NCI-H345 (cell line): ENCODE measurements at places on chromosomes 13 and 19.

GRCh38 chr19:43265664-43266025 lies 3.7 kb downstream of the PSG9 start:
- no peak for DNase-seq

- no peak for DNase-seq
Measured at GRCh38 chr13:67120872-67121531, 109.1 kb downstream of the PCDH9 start.

DNA sequence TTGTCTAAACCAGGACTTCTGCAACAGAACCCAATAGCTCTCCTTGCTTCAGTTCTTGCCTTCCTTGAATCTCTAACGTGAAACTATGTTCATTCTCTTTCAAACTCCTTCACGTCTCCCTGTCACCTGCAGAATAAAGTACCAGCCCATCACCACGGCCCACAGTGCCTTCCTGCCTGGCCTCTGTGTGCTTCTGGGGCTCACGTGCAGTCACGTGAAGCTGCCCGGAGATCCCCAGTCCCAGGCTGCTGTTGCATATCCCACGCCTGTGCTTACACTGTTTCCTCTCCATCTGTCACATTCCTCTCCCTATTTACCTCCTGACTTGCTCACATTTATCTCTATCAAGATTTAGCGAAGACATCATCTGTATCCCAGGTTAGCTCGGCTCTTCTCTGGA lies 102.8 kb downstream of the STARD13 start:
- no peak for DNase-seq

DNA sequence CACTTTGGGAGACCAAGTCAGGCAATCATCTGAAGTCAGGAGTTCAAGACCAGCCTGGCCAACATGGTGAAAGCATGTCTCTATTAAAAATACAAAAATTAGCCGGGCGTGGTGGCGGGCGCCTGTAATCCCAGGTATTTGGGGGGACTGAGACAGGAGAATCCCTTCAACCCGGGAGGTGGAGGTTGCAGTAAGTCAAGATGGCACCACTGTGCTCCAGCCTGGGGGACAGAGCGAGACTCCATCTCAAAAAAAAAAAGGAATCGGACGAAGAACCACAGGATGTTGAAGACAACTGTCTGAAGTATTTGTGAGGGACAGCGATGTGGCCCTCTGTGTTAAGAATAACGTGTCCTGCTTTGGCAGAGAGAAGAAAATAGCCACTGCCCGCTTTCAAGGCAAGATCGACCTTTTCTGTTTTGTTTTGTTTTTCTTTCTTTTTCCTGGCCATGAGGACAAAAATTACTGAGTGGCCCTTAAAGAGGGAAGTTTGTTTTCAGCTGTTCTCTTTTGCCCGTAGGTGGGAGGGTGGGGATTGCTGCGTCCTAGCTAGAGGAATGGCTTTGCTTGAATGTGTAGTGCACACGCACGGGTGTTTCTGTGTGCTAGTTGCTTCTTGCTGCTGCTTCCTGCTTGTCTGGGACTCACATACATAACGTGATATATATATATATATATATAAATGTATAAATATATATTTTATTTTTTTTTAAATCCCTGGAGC lies 6.2 kb upstream of the PRKCG start:
- DNase-seq = no peak

DNA sequence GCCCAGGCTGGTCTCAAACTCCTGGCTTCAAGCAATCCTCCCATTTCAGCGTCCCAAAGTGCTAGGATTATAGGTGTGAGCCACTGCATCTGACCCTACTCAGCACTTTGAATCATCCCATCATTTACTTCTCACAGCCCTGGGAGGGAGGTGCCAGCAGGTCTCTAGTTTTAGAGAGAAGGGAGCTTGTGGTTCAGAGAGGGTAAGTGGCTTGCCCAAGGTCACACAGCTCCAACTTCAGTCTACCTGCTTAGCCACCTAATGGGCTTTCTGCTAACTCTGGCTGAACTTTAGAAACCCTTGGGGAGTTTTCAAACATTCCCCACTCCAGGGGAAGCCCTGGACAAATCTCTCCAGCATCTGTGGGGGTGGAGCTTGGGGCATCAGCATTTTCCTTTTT lies 18.3 kb downstream of the CACNA1A start:
- DNase-seq = no peak

GRCh38 chr13:109764470-109765291 lies 21.7 kb downstream of the IRS2 start:
- DNase-seq = no peak

GRCh38 chr19:633786-634639 lies 676 bp upstream of the POLRMT start:
- DNase-seq = no peak

GRCh38 chr19:17420475-17420924 lies 653 bp downstream of the MVB12A start:
- no peak for DNase-seq

GRCh38 chr13:75145927-75146326 lies 336.0 kb downstream of the TBC1D4 start:
- no peak for DNase-seq

GRCh38 chr19:47735131-47735530 lies 10.2 kb upstream of the NOP53 start:
- no peak for DNase-seq

- DNase-seq = no peak
Measured at GRCh38 chr13:41938918-41939317, 22.0 kb downstream of the VWA8 start.

GRCh38 chr13:53137779-53138178 lies 109.2 kb downstream of the OLFM4 start:
- DNase-seq = no peak

GRCh38 chr19:41955521-41955920 lies 3.6 kb downstream of the RABAC1 start:
- DNase-seq = no peak

- no peak for DNase-seq
Measured at GRCh38 chr19:3357992-3358688, 8.2 kb upstream of the NFIC start.

- no peak for DNase-seq
Measured at GRCh38 chr13:20686863-20687579, 16.5 kb upstream of the IL17D start.

GRCh38 chr19:49456326-49456725 lies 3.3 kb downstream of the ALDH16A1 start:
- DNase-seq = no peak

DNA sequence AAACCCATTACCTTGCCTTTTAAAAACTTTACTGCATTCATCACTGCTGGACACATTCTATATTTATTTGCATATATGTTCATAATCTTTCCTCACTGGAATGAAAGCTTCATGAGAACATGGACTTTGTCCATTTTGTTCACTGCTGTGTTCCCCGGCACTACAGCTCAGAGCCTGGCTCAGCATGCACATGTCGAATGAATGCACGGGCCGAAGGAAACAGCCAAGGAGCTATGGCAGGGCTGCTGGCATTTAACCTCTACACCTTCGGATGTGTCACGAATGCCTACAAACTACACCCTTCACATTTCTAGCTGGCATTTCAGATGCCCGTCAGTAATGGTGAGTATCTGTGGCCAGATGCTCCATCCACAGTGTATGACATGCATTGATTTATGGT lies 7.6 kb downstream of the MTIF3 start:
- DNase-seq = no peak

DNA sequence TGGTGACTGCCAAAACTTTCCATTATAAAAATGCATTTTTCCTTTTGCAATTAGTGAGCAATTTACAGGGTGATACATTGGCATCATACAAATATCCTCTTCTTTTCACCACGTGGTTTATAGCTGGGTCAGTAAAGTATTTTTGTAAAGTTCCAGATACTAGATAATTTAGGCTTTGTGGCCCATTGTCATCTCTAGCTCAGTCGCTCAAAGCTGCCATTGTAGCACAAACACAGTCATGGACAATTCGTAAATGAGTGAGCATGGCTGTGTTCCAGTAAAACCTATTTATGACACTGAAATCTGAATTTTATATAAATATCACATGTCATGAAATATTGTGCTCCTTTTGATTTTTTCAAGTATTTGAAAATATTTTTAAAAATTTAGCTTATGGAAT lies 162.9 kb downstream of the USP12 start:
- no peak for DNase-seq

- no peak for DNase-seq
Measured at GRCh38 chr19:40740747-40741146, 9.5 kb downstream of the ACTMAP start.

- no peak for DNase-seq
Measured at GRCh38 chr19:9018163-9018875, 8.1 kb upstream of the MUC16 start.

DNA sequence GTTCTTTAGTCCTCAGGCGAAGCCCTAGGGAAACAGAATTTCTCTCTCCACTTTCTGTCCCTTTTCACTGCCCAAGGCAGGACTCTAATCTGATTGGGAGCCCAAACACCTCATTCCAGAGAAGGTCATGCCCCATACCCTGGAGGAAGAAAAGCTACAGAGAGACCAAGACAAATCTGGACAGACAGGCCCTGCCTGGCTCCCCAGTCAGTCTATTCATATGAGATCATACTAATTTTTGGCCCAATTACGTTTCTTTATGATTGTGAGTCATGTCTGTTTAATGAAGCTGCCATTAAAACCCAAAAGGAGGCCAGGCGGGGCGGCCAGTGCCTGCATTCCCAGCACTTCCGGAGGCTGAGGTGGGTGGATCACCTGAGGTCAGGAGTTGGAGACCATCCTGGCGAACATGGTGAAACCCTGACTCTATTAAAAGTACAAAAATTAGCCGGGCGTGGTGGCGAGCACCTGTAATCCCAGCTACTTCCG lies 3.3 kb upstream of the AP3D1 start:
- DNase-seq = no peak

GRCh38 chr13:23725922-23726321 lies 155.7 kb downstream of the TNFRSF19 start:
- DNase-seq = no peak

DNA sequence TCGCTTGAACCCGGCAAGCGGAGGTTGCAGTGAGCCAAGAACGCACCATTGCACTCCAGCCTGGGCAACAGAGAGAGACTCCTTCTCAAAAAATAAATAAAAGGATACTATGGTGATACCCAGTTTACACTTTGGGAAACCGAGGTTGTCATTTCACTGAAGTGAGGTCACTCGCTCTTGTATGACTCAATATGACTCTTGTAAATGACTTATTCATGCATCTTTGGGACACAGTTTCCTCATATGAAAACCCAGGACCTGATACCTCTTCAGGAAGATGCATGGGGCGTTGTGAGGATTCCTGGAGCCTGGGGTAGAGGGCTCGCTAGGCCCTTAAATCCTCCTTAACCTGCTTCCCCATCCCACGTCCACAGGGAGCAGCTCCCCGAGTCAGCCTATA lies 4.5 kb downstream of the PSMD8 start:
- no peak for DNase-seq

DNA sequence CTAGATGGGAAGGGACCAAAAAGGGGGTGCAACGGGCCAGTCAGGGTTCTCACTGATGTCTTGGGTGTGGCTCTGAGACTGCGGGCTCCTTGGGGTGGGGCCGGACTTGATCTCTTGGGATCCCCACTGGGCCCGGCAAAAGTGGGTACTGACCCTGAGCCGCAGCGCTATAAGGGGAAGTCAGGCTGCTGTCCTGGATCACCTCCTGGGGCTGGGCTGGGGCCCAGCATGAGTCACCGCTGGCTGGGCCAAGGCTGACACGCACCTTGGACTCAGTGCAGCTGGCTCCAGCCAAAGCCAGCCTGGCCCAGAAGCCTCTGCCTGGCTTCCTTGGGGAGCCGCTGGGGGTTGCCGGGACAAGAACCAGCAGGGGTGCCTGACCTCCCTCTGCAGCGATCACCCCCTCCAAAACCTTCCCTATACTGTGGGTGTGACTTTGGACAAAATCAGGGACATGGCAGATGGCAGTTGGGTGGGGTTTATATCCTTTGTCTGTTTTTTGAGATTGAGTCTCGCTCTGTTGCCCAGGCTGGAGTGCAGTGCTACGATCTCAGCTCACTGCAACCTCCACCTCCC lies 617 bp upstream of the IQCN start:
- no peak for DNase-seq

GRCh38 chr13:100983111-100983510 lies 308.5 kb upstream of the TMTC4 start:
- DNase-seq = no peak

DNA sequence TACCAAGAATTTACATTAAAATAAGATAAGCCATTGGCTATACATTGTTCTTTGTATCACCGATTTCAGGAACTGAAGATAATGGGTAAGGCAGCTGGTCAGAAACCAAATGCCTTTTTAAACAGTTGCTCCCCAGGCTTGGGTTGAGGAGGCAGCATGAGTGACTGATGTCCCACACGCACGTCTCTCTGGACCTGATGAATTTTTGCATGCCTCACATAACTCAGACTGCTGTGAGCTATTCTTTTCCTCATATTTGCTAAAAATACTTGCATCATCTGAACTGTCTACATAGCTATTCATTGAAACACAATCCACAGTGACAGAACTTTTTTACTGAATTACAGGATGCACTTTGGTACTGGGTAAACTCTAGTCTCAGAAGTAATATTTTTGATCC lies 123.6 kb upstream of the MAB21L1 start:
- DNase-seq = no peak

DNA sequence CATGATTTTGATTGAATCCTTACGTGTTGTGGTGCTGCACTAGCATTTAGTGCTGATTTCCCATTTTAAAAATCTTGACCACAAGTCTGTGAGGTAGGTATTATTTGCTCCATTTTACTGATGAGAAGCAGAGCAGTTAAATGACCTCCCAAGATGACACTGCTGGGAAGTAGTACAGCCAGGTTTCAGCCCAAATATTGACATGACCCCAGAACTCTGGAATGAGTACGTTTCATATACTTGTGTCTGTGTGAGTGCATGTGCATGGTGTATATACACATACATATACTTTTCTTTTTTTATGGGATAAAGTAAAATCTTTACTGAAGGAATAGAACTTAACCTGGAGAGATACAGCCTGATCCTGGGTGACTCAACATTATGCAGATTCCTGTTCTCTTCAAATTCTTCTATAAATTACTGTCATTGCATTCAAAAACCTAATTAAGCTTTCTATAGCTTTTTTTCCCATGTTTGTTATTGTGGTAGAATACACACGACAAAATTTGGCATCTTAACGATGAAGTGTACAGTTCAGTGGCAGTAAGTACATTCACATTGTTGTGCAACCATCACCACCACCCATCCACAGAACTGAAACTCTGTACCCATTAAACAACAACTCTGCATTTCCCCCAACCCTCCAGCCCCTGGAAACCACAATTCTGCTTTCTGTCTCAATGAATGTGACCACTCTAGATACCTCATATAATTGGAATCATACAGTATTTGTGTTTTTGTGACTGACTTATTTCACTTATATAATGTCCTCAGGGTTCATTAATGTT lies 311.9 kb downstream of the MTUS2 start:
- no peak for DNase-seq

DNA sequence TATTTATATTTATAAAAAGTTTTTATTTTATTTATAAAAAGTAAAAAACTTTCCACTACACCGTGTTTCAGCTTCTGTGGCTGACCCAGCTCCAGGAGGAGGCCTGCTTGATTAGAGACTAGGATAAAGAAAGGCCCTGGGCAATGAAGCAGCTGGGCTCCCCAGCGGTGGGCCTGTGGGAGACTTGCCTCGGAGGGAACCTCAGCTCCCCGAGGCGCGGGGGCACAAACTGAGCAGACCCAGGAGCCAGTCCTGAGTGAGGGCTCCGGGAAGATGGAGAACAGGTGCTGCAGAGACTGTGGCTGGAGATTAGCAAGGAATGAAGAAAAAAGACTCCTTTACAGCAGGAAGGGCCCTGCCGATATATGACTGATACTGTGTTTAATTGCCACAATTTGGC lies 63.8 kb upstream of the GJB6 start:
- DNase-seq = no peak
